ENCODE measurements at places on chromosomes 2 and 18.

GRCh38 chr2:23791030-23791429 is 135.9 kb downstream of the ATAD2B start:
- no peak for DNase-seq

DNA sequence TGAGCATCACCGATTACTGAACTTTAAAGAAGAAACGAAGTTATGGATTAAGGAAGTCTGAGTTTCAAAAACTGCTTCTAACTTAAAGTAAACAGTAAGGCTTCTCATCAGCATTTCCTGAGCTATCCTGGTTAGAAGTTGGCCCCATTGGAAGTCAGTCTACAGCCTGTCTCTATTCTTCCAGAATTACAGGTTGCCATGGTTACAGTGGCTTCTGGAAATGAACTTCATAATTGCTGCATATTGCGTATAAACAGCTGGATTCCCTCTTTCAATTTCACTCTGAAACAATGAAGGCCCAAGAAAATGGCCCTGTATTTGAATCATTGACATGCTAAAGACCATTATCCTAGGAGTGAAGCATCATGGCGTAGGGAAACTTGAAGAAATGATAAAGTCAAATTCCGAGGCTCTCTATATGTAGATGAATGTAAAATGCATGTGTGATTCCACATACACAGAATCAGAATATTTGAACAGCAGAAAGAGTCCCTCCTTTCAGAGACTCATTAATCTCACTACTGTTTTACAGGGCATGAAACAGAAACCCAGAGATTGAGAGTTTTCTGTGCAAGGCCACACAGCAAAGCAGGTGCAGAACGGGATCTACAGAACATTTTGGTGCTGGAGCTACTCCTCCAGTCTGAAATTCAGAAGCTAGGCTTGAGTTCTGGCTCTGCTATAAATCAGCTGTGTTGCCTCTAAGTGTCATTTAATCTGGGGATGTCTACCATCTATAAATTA is 856.4 kb upstream of the CELF4 start:
- DNase-seq = no peak

DNA sequence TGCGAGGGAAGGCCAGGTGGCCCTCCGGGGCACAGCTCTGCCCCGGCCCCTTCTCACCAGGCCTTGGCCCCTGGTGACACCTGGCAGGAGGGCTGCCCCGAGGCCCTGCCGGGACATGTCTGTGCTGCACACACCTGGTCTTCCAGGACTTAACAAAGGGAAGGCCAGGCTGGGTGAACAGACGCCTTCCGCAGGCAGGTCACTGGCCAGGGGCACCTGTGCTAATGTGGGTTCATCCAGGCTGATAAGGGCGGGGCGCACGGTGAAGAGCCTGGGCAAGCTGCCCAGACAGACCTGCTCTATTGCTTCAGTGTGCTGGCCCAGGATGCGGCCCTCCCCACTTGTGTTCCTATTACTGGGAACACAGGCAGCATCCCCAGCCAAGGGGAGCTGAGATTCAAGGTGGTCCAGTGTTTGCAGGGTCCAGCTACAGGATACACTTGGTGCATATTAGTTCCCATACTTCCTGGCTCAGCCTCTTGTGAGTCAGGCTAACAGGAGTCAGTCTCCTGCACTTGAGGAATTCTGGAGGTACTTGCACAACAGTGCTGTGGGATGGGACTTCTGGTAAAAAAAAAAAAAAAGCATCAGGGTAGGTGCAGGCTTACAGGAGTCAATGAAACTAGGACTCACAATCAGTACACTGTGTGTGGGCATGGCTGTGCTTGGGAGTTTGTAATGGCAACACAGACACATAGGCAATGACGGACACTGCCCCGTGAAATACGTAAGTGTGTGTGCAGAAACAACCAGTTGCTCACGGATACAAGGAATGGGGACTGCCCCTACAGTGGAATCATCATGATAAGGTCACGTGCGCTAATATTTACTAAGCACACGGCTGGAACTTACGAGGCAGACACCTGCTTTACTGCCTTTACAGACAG is 261.4 kb downstream of the TWIST2 start:
- DNase-seq = peak; percentile 53

- DNase-seq = no peak
These were observed 37.5 kb upstream of the STK17B start for GRCh38 chr2:196208915-196209314.

DNA sequence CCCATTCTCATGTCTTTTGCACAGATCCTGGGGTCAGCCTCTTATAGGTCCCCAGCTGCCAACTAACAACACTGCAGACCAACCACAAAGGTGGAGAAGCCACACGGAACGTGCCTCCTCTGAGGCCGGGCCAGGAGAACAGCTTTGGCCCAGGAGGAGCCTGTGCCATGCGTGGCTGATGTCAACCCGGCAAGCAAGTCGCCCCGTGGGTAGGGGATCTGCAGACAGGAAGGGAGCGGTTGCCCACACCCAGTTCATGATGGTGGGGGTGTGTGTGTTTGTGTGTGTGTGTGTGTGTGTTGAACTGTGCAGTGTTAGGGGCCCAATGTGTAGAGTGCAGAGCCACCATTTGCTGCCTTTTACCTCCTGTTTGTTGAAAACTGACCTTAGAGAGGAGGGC is 2.4 kb upstream of the CLEC4F start:
- DNase-seq = no peak

GRCh38 chr2:145106293-145106692 is 586.4 kb upstream of the ZEB2 start:
- no peak for DNase-seq

GRCh38 chr2:64212801-64213321 is 68.6 kb upstream of the PELI1 start:
- DNase-seq = no peak

- DNase-seq = no peak
These were observed 194.3 kb downstream of the MYCN start for GRCh38 chr2:16134436-16135165.

GRCh38 chr2:185952100-185952499 is 213.5 kb downstream of the FSIP2 start:
- DNase-seq = no peak

- DNase-seq = no peak
These were observed 17.2 kb downstream of the REV1 start for GRCh38 chr2:99472600-99472960.

DNA sequence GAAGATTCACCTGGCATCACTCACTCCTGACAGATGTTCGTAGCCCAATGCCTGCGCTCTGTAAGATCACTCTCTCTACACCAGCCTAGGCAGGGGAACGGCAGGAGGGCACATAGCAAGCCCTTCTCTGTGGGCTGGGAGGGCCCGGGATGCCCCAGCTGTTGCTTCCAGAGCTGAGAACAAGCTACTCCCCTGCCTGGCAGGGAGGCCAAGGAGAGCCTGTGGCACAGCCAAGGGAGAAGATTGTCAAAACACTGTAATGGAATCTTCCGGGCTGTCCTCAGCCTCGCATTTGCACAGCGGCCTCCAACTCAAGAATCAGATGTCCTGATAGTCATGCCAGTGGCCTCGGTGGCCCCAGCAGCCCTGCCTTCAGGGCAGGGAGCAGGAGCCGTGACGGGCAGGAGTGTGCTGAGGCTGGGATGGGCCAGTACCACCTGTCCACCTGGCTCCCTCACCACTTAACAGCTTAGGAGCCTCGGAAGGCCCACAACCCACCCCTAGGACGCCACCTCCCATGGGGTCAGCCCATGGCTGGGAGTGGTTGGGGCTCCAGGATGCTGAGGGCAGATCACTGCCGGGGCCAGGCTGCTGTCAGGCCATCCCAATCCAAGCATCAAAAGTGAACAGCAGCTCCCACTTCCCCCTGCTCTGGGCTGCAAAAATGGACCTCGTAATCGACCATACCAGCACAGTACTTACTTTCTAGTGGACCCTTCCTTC is 21.9 kb upstream of the SLC35F6 start:
- no peak for DNase-seq

DNA sequence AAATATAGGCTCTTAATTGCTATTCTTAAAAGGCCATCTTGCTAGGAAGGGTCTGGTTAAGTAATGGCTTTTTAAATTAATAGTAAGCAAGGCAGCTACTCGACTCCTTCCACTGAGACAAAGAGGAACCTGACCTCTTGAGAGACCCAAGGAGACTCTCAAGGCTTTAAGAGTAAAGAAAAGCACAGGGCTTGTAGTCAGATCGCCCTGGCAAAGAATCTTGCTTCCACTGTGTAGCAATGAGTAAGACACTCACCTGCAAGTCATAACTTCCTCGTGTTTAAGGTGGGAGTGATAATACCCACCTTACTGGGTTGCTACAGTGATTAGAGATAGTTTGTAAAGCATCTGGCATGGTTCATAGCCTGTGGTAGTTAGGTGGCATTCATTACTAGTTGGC is 274.5 kb downstream of the TSN start:
- DNase-seq = no peak

DNA sequence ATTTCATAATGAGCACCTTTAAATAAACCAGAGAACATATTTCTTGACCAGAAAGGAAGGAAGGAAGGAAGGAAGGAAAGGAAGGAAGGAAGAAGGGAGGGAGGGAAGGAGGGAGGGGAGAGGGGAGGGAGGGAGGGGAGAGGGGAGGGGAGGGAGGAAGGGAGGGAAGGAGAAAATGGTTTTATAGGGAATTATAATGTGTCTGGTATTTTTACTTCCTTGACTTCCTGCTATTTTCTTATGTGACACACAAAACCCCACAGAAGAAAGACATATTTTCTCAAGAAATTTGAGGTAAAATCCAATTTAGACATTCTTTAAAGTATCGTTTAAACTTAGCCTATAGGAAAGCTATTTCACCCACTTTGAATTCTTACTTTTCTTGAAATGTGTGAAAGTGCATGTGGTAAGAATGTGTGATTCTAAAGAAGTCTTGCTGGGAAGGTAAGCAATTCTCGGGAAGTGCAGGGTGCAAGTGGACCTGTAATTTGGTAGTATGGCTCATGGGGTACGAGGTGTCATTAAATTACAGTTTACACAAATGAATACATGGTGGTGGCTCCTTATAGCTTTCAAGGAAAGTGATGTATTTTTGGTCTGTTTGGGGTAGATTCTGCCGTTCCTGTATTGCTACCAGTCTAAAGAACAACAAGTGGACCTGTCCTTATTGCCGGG is 18.0 kb downstream of the RNF125 start:
- DNase-seq = no peak

DNA sequence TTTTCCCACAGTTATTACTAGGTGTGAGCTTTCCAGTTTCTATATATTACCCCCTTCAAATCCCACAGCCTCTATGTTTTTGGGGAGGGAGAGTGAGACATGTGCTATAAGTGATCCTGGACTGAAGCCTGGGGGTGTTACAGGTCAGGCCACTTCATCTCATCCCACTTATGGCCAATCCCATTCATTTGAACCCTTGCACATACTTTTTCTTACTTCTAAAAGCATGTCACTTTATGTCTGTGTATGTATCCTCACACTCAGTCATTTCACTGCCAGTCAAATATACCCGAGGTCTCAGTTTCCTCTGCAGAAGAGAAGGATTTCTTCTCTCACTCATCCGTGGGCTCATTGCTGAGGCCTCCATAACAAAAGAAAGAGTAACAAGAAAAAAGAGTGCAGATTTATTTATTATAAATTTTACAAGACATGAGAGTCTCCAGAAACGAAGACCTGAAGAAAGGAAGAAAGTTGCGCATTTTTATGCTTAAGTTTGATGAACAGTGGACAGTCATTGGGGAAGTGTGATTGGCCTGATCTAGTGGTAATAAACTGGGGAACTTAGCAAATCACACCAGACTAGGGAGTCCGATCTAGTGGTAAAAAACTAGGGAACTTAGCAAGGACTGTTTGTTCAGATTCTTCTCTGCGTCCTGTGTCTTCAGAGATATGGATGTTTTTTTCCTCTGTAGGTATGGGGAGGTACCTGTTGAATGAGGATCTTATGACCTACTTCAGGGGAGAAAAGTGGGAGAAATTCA is 52.1 kb downstream of the ICOS start:
- DNase-seq = no peak

GRCh38 chr2:105834931-105835330 is 90.2 kb downstream of the NCK2 start:
- no peak for DNase-seq

DNA sequence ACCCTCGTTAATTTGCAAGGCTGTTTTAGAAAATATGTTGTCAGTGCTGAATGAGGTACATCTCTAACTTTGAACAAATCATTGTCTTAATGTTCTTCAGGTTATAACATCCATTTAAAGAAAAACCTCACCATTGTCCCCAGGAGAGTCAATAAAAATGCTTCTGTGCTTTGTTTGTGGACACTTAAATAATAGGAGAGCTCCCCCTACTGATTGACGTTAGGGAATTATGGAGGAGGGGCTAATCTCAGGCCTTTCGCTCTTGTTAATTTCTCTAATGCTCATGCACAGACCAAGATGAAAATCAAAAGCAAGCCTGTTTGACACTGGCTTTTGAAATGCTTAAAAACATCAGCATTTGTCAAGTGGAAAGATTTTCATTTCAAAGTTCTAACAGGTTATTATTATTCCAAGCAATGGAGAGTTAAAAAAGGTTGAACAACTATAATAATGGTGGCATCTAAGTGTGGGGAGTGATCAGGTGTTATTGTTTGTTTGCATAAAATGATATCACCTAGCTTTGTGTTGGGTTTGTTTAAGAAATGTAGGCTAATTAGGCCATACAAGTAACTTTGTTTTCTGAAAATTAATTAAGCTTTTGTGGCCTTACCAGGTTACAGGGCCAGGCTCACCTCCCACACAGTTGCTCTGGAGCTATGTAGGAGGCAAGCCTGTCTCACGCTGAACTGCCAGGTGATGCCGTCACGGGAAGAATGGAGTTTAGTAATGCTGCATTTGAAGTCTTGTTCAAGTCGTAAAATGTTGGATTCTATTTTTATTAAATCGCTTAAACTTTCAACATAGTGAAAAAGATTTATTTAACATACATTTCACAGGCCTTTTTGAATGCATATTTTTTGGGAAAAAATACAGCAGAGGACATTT is 51.7 kb upstream of the SMIM21 start:
- peak; percentile 2 for DNase-seq

- no peak for DNase-seq
These were observed 186.0 kb downstream of the DIS3L2 start for GRCh38 chr2:232147440-232148077.

GRCh38 chr2:239309398-239310245 is 91.2 kb downstream of the HDAC4 start:
- DNase-seq = no peak

Data from NCI-H2029 treated with DMSO at 0.1 percent for 48 hours (cell line).